NCI-H1417 treated with DMSO at 0.1 percent for 48 hours (cell line): ENCODE measurements at places on chromosomes 5 and 9.

DNA sequence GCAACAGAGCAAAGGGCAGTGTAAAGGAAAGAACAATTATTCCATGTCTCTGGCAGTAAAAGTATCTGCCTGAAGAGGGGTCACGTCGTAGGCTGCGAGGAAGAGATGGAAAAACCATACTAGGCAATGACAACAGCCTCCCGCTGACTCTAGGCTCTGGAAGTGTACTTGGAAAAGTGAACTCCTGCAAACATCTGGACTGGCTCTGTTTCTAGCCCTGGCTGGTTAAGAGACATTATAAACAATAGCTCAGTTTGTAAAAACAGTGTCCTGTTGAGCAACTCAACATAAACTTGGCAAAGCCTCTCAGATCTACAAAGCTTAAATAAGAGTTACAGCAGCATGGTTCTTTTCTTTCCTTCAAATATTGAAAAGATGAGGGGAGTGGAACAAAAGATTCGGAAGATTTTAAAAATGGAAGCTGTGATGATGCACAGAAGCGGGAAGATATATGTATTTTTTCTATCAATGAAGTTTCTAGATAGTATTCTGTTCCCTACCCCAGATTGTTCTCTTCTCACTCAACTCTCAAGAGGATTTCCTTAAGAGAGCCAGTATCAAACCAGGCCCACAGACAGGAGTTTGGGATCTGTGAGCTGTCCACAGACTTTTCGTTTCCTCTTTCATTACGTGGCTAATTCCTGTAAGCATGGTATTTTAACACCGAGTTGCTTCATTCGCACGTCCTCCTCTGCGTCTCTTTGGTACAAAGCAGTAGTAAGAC is 79.4 kb downstream of the SPTLC1 start:
- DNase-seq, result no peak

GRCh38 chr5:99000876-99001275 is 72.1 kb upstream of the CHD1 start:
- no peak for DNase-seq

DNA sequence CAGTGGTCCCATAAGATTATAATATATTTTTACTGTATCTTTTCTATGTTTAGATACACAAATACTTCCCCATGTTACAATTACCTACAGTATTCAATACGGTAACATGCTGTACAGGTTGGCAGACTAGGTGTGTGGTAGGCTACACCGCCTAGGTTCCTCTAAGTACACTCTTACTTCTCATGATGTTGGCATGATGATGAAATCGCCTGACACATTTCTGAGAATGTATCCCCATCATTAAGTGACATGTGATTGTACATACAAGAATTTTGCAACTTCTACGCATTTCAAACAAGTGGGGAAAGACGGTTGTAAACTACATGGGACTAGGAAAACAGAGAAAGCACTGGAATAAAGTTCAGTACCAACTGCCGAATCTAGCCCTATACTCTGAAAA is 53.3 kb downstream of the SETX start:
- no peak for DNase-seq

DNA sequence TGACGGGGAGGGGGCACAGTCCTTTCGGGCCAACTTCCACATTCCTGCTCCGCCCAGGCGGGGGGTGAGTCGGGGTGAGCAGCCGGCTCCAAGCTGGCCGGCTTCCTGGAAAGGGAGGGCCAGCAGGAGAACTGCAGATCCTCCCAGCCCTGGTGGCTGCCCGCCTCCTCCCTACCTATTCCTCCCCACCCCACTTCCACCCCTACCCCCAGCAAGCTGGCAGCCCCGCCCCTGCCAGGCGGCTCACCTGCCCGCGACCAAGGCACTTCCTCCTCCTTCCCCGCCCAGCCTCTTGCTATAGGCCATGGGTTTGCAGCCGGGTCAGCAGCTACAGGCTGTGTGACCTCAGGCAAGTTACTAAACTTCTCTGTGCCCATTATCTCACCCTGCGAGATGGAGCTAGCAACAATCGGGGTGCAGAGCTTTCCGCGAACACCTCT is 5.6 kb upstream of the IRF1 start:
- DNase-seq, result peak; percentile 7

- DNase-seq, result no peak
Observed at GRCh38 chr5:151676314-151676712, 10.4 kb downstream of the SPARC start.

GRCh38 chr9:8011974-8012373 is 212.4 kb upstream of the DMAC1 start:
- no peak for DNase-seq

GRCh38 chr9:127557466-127557869 is 54.6 kb upstream of the STXBP1 start:
- DNase-seq, result no peak

GRCh38 chr5:67921004-67921601 is 294.5 kb upstream of the PIK3R1 start:
- DNase-seq, result no peak

GRCh38 chr5:172422255-172422654 is 32.1 kb downstream of the SH3PXD2B start:
- DNase-seq, result no peak

DNA sequence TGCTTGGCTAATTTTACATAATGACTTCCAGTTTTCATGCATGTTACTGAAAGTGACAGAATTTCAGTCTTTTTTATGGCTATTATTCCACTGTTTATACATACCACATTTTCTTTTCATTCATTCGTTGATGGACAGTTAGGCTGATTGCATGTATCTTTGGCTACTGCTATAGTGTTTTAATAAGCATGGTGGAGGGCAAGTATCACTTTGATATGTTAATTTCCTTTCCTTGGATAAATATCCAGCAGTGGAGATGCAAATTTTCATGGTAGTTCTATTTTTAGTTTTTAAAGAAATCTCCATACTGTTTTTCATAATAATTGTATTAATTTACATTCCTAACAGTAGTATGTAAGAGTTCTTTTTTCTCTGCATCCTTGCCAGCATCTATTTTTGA is 297.9 kb downstream of the PRR16 start:
- DNase-seq, result no peak

DNA sequence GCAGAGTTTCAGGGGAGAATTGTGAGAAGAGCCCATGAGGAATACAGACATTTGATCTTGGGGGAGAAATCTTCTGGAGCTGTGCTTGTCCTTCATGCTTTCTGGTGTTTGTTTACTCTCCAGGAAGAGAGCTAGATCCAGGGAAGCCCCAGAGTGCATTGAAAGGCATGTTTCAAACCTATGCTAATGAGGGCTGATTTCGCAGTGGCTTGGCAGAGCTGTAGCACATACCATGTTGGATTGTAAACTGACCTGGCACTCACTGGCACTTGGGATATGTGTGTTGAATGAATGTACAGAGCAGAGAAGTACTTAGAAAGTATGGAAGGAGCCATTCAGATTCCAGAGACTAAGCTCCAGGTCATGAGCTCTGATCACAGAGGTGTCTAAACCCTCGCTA is 30.9 kb downstream of the TNFSF8 start:
- no peak for DNase-seq

GRCh38 chr9:68795411-68795810 is 90.4 kb downstream of the PIP5K1B start:
- no peak for DNase-seq

DNA sequence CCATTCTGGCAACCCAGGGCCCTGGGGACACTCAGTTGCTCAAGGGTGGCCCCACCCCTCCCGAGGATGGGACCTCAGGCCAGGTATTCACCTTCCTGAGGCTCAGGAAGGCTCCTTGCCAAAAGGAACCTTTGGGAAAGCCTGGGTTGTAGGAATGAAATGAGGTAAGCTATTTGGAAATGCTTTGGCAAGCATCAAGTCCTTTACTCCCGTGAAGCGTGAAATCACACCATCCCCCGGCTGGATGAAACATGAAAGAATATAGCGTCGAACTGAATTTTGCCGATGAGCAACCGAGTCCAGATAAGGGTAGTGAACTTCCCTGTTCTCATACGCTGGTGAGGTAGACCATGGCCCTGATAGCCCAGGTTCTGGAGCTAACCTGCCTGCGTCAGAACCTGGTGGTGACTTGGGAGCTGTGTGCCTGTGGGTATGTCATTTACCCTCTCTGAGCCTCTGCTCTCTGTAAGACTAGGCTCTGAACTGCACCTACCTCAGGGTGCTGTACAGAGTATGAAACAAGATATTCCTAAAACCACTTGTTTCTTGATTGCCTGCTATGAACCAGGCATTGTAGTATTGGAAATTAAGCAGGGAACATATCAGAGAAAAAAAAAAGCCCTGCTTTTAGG is 105.3 kb upstream of the BOD1 start:
- no peak for DNase-seq

DNA sequence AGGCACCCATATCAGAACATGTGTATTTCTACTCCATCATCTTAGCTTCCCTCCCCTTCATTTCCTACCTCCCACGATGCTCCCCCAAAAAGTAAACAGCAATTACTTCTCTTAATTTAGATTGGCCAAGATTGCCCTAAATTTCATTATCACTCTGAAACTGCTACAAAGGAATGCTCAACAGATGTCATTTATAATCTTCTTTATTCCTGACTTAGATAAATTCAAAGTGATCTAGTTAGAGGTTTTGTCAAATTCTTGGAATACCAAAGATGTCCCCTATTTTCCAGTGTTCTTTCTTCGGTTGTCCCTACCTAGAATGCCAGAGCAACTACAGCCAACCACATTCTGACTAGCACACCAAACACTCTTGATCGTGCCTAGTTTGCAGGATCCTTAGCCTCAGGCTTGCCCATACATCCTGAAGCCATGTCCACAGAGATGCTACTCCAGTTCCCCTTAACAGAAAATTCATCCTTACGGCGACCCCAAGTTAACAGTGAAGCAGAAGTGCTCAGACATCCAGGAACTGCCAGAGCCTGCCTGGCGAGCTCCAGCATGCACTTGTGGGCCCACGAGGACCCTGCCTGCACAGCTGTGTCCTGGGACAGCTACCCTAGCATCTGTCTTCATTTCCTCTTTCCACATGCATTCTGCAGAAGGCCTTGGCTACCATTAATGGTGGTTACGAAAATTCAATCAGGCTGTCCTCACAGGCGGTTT is 31.6 kb downstream of the DAP start:
- DNase-seq, result no peak

DNA sequence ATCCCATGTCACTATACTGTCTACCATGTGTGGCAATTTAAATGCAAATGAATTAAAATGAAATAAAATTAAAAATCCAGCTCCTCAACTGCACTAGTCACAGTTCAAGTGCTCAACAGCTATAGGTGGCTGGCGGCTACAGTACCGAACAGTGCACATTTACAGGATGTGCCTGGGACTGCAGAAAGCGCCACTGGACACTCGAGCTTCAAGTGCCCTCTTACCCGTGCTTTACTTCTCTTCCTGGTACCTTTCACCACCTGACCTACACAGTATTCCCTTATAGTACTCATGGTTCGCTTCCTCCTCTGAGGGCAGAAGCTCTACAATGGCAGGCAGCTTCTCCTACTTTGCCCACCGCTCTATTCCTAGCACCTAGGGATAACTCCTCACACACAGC is 166.6 kb downstream of the FANCC start:
- DNase-seq, result no peak

DNA sequence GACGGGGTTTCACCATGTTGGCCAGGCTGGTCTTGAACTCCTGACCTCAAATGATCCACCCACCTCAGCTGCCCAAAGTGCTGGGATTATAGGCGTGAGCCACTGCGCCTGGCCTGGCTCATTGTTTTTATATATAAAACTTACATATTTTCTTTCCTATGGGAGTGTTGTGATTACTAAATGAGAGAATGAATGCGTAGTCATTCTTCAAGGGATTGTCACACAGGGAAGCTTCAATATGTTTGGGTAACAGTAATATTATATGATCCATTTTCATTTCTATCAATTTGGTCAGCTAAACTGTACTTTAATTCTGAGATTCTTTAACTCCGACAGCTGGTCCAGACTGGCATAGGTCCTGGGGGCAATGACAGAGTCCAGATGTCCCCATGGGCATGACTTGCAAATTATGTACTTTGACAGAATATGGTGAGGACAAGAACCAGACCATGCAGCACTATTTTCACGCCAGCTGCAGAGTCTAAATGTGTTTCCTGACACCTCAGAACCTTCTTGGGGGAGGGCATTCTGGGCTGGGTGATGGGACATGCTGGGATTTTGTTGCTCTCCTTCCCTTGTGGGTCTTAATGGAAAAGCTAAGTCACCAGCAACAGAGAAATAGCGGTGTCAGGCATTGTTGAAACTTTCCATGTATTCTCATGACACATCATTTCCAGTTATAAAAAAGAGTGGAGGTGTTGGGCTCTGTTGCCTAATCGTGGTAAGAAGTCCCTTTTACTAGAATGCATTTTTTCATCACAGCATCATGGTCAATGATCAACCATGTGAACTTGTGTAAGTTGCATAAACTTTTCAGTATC is 40.9 kb upstream of the TNC start:
- no peak for DNase-seq

DNA sequence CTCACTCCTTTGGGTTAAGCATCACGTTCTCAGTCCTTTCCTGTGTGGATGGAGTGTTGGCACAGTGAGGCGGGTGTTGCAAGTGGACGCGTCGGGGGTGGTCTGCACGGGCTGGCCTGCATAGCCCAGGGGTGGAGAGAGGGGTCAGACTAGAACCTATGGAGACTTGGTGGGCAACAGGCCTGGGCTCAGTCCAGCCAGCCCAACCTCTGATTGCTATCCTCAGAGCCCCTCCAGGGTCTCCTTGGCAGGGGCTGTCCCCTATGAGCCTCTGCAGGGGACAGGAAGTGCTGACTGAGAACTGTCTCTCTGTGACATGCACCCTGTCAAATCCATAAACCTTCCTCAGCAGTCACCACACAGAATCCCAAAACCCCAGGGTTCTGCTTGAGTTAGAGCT is 2.3 kb downstream of the DCANP1 start:
- no peak for DNase-seq

GRCh38 chr5:102762095-102762534 is 7.0 kb downstream of the PAM start:
- DNase-seq, result no peak

DNA sequence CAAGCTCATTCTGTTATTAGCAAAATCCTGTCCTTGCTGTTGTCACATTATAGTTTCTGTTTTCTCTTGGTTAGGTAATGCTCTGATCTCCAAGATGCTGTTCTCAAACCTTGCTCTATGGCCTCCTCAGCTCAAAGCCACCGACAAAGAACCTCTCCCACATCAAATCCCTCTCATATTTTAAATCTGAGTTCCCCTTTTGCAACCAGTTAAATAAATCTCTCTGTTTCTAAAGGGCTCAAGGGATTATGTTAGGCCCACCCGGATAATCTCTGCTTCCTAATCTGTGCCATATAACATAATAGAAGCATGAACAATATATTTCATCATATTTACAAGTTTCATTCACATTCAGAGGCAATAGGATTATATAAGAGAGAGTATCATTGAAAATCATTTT is 286.0 kb downstream of the CYLC2 start:
- DNase-seq, result no peak

GRCh38 chr9:82082563-82082962 is 94.0 kb downstream of the SPATA31D1 start:
- no peak for DNase-seq

GRCh38 chr5:57437976-57438805 is 44.4 kb downstream of the ACTBL2 start:
- no peak for DNase-seq

- no peak for DNase-seq
Observed at GRCh38 chr5:45437752-45438151, 258.4 kb downstream of the HCN1 start.
